ENCODE measurements at places on chromosomes 1 and 21. TPM values are rescaled to one million over a fixed set of nuclear protein-coding genes. Genes with fewer than 3 reads are reported as not detected.

DLGAP3 gene
- 0.28 TPM for total RNA-seq

CSF3R gene
- total RNA-seq, result 3.2 TPM

AUNIP gene
- total RNA-seq, result 3.3 TPM

KRTAP7-1 gene
- not detected for total RNA-seq

PADI4 gene
- not detected for total RNA-seq

WDR64 gene
- total RNA-seq, result not detected

IL12RB2 gene
- total RNA-seq, result 1.3 TPM

GBP6 gene
- total RNA-seq, result 430 TPM

ZNF683 gene
- not detected for total RNA-seq

KCNJ9 gene
- not detected for total RNA-seq

MAP10 gene
- total RNA-seq, result 0.72 TPM

LORICRIN gene
- not detected for total RNA-seq

MPL gene
- 0.48 TPM for total RNA-seq

NGF gene
- total RNA-seq, result 0.52 TPM

BACE2 gene
- total RNA-seq, result 39.6 TPM

STYXL2 gene
- not detected for total RNA-seq

FCAMR gene
- 0.08 TPM for total RNA-seq

S100A8 gene
- 27,439 TPM for total RNA-seq

SPATA45 gene
- total RNA-seq, result not detected

LCE4A gene
- not detected for total RNA-seq

OR10Z1 gene
- total RNA-seq, result not detected

All from esophagus mucosa (tissue), 1 donor.